ENCODE measurements at places on chromosomes 2 and 18. TPM values are rescaled to one million over a fixed set of nuclear protein-coding genes. Genes with fewer than 3 reads are reported as not detected.

XIRP2 gene
- not detected for total RNA-seq

GFPT1 gene
- 12.4 TPM for total RNA-seq

CREG2 gene
- total RNA-seq: 3.9 TPM

SIX2 gene
- total RNA-seq: 9.5 TPM

HOXD4 gene
- not detected for total RNA-seq

THSD7B gene
- total RNA-seq: 0.07 TPM

WIPF1 gene
- 1.3 TPM for total RNA-seq

CDKL4 gene
- total RNA-seq: not detected

HOXD12 gene
- total RNA-seq: not detected

COL5A2 gene
- 33.1 TPM for total RNA-seq

CFAP65 gene
- not detected for total RNA-seq

PPP4R1 gene
- total RNA-seq: 101 TPM

RIT2 gene
- not detected for total RNA-seq

INHBB gene
- total RNA-seq: not detected

SPDYA gene
- 0.28 TPM for total RNA-seq

NCKAP5 gene
- total RNA-seq: 1.8 TPM

TNFRSF11A gene
- total RNA-seq: 3.5 TPM

MARS2 gene
- 5.3 TPM for total RNA-seq
